Muscle of arm (tissue), 14 donors: ENCODE measurements at places on chromosomes 1 and 21.

GRCh38 chr1:94329986-94330385, 88.2 kb upstream of the ABCD3 start:
- DNase-seq, result no peak

- no peak for DNase-seq
Observed at GRCh38 chr21:24976238-24976637, 631.0 kb downstream of the MRPL39 start.

DNA sequence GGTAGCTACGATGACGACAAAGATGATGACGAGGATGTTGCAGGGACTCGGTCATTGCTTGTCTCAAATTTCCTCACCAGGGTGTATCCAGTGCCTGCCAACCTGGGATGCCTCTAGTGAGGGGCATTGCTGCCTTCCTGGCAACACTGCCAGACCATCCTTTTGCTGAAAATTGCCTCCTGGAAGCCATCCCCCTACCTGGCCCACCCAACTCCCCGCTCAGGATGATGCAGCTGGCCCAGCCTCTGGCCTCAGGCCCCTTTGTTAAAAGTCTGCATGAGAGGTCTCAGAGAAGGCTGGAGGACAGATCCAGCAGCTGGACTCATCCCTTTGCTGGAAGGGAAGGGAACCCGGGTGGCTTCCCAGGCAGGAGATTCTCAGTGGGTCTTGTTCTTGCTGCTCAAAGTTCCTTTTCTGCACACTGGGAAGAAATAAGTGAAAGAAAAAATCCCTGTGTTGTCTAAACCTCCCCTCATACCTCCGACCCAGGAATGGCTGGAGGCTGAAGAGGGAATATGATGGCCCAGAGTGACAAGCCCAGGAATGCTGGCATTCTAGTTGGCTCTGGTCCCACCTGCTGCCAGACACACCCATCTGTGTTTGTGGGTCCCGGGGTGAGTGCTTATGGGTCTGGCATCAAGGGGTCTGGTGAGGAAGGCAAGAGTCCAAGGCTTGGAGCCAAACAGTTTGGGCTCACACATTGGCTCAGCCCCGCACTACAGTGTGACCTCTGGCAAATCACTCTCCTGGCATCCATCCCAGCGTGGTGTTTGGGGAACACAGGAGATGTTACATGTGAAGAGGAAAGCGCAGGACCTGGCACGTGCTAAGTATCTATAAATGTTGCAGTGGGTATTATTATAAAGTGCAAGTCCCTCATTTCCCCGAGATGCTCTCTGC, 6.7 kb upstream of the FNDC5 start:
- no peak for DNase-seq

DNA sequence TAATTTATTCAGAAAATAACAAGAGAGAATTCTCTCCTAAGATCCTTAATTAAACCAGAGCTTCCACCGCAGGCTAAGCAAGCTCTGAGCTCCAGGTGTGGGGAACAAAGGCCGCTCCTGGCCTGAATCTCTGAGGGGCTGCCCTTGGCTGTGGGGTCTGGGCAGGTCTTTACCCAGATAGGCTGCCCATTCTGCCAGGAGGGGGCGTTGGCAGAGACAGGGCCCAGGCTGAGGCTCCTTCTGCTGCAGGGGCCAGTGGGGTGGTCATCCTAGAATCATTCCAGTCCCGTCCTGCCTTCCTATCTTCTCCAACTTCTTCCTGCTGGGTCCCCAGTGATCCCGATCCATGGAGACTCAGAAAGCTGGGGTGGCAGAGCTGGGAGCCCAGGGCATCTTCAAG, 82.9 kb upstream of the POU3F1 start:
- DNase-seq, result no peak

DNA sequence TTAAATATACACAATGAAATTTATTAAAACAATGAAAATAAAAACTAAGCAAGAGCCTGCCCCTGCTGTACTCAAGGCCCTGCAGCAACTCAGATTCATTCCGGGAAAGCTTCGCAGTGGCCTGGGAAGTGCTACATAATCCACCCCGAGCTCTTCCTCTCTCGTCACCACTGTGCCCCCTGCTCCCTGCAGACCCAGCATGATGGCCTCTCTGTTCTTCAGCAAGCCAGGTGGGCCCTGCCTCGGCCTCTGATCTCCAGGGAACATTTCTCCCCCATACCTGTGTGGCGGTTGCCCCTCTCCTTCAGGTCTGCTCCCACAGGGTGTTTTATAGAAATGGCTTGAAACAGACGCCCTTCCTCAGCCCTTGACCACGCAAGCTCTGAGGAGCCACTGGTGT, 10.6 kb downstream of the RNF187 start:
- no peak for DNase-seq

GRCh38 chr1:8406960-8407359, 89.0 kb downstream of the SLC45A1 start:
- DNase-seq, result no peak

- no peak for DNase-seq
Observed at GRCh38 chr1:183454377-183454776, 17.9 kb upstream of the SMG7 start.

DNA sequence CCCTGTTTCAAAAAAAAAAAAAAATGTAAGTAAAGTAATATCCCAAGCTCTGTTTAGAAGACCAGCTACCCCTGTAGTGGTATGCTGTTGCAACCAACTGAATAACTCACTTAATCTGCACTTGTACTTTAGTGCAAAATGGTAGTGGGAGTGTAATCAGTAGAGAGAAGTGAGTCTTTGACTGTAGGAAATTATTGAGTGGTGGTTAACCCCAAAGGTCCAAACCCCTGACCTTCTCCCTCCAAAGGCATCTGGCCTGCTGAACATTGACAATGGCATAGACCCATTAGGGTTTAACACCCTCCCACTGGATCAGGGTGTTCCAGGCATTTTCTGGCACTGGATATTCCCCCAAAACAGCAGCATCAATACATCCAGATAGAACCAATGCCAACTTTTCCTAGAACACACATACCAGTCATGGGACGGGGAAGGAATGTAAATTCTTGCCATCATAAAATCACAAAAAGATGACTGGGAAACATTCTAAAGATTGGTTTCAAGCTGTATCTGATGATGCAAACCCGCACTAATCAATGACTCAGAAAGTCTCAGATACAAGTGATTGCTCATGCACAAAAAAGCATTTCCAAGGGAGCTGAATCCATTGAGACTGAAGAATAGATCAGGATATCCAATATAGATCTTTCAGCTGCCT, 110.3 kb downstream of the MRPL39 start:
- no peak for DNase-seq

DNA sequence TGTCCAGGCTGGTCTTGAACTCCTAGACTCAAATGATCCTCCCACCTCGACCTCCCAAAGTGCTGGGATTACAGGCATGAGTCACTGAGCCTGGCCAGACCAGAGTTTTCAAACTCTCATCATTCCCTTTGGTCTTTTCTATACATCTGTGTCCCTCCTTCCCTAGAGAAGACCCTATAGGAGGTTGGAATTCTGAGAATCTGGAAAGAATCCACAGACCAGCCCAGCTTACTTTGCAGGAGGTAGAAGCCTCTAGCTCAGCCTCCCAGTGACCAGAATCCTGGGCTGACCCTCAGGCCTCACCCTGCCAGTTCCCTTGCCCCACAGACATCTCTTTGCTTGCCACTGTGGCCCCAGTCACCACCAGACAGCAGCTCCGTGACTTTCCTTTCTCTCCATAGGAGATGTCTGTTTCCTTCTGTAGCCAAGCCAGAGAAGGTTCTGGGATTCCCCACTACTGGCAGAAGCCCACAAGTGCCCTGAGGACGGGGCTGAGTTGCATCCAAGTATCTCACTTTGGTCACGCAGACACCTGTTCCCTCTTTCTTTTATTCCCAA, 34.7 kb upstream of the KHDRBS1 start:
- DNase-seq, result no peak

DNA sequence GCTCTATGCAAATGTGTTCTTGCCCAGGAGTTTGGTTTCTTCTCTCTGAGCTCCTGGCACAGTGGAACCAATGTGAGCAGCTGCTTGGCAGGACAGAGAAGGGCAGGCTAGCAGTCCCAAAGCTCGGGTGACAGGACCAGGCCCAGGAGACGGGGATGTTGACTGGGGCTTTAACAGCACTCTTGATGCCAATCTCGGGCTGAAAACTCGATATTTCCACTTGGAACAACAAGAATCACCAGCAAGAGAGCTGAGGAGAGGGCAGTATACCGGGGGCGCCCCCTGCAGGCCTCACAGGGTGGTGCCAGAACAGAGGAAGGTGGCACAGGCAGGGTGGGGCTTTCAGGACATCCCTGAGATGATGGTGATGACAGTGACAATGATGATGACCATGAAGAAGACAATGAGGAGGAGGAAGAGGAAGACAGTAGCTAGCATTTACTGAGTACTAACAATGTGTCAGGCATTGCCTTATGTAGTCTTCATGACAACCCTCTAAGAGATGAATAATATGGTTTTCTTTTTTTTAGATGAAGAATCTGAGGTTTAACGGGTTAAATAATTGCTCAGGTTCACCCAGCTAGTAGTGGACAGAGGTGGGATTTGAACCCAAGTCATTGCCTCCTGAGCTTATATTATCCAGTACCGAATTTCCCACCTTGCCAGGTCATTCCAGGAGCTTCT, 2.7 kb upstream of the KCNJ9 start:
- no peak for DNase-seq

- no peak for DNase-seq
Observed at GRCh38 chr1:154786804-154787570, 83.1 kb downstream of the KCNN3 start.

DNA sequence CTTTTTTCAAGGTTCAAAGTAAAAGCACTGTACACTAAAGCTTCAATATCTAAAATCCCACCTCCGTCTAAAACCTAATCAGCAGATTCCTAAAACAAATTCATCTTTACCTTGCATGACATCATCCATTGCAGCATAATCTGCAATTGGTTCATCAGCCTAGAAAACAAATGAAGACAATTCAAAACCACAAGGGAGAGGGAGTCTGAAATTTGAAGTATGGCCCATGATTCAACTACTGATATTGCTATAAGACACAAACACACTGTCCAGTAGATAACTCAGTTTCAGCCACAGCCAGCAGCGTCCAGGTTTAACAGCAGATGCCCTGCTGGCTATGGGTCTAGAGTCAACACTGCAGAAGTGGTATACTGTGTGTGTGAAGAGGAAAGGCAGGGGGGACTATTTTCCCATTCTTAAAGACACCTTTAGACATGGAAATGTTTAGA, 17.9 kb upstream of the RAP1GAP start:
- no peak for DNase-seq

GRCh38 chr1:234176000-234176399, 197.3 kb upstream of the COA6 start:
- no peak for DNase-seq

- DNase-seq, result no peak
Observed at GRCh38 chr1:220579317-220579716, 51.4 kb downstream of the MARK1 start.

- DNase-seq, result peak; percentile 67
Observed at GRCh38 chr1:2044510-2045319, 5.5 kb upstream of the PRKCZ start.

DNA sequence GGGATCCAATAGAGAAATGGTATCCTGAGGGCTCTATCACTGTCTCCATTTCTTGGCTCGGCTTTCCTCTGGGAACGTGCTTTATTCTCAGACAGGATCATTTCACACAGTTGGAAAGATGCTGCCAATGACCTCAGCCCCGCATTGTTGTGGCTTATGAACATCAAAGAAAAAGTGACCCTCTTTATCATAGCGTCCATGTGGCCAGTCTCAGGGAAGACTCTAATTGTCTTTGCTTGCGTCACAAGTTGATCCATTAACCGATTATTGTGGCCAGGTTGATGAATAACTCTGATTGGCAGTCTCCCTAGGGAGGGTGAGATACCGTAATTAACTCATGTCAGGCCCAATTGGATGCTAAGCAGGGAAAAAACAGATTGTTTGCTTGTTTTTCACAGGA, 10.4 kb upstream of the TMEM9 start:
- DNase-seq, result no peak

DNA sequence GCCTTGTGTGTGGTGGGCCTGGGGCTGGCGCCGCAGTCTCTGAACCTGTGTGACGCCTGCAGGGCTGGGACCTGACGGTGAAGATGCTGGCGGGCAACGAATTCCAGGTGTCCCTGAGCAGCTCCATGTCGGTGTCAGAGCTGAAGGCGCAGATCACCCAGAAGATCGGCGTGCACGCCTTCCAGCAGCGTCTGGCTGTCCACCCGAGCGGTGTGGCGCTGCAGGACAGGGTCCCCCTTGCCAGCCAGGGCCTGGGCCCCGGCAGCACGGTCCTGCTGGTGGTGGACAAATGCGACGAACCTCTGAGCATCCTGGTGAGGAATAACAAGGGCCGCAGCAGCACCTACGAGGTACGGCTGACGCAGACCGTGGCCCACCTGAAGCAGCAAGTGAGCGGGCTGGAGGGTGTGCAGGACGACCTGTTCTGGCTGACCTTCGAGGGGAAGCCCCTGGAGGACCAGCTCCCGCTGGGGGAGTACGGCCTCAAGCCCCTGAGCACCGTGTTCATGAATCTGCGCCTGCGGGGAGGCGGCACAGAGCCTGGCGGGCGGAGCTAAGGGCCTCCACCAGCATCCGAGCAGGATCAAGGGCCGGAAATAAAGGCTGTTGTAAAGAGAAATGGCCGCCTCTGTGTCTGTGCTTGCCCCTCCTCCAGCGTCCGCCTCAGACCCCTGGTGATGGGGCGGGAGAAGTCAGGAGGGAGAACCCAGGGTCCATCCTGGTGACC, 788 bp downstream of the ISG15 start:
- DNase-seq, result no peak

GRCh38 chr1:194478731-194479130, 1292.3 kb upstream of the B3GALT2 start:
- no peak for DNase-seq

- DNase-seq, result no peak
Observed at GRCh38 chr1:40044110-40044509, 3.6 kb downstream of the CAP1 start.

GRCh38 chr1:237640966-237641365, 249.8 kb downstream of the ZP4 start:
- DNase-seq, result no peak

DNA sequence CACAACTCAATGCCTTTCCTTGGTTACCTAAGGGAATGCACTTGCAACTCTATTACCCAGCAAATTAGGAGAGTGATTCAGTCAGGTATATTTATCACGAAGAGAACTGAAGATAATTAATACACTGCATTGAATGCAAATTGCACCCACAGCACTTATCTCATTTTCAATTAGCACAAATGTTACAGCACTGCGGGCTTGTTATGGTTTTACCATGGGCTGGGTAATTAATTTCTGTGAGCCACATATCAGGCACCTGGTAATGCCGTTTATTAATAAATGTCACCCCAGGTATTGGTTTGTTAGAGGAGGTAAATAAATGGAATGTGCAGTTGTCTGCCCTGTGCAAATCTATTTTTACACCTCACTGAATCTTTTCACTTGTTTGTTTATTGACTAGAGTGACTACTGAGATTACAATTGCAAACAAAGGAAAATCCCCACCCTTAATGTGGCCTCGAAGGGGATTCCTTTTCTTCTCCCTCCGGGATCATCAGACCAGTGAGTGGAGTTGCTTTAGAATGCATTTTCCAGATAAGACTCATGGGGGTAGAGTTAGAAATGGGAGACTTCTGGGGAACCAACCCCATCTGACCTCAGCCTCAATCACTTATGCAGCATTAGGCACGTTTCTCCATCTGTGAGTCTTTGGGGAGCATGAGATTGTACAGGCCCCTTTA, 269.3 kb downstream of the RPS6KC1 start:
- DNase-seq, result no peak

GRCh38 chr1:20164694-20165202, 21.1 kb upstream of the UBXN10 start:
- DNase-seq, result peak; percentile 26

GRCh38 chr1:92859400-92860039, 27.7 kb downstream of the RPL5 start:
- no peak for DNase-seq

- no peak for DNase-seq
Observed at GRCh38 chr1:213060836-213061235, 9.8 kb downstream of the RPS6KC1 start.
